Suprapubic skin (tissue), 4 donors: ENCODE measurements at places on chromosomes 7 and 10.

DNA sequence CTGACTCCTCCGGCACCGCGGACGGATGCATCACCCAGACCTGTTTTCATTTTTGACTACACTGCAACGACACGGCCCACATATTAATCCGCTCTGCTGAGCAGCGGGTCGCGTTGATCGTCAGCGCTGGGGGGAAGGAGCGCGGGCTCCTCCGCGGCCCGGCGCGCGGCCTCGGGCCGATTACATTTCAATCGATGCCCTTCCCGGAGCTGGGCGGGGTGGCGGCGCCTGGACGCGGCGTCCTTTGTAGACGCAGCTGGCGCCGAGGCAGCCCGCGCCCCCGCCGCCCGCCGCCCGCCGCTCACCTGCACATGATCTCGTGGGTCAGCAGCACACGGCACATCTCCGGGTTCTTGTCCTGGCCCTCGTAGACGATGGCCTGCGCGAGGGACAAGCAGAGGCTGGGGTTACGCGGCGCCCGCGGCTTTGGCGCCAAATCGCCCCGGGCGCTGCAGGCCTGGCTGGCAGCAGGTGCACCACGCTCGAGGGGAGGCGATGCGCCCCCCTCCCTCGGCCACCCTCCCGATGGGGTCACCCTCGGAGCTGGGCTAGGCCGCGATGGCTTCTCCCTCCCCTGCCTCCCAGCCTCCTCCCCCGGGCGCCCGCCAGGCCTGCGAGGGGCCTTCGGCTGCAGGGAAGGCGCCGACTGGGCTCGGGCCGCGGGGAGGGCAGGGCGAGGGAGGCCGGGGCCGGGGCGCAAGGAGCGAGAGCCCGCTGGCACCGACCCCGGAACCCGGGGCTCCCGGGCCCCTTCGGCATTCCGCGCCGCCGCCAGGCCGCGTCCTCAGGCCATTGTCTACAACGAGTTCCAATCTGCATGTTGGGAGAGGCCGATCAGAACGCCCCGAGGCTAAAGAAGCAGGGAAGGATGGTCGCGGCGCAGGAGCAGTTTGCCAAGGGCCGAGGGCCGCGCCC, 5.2 kb downstream of the EBF3 start:
- peak; percentile 72 for DNase-seq

DNA sequence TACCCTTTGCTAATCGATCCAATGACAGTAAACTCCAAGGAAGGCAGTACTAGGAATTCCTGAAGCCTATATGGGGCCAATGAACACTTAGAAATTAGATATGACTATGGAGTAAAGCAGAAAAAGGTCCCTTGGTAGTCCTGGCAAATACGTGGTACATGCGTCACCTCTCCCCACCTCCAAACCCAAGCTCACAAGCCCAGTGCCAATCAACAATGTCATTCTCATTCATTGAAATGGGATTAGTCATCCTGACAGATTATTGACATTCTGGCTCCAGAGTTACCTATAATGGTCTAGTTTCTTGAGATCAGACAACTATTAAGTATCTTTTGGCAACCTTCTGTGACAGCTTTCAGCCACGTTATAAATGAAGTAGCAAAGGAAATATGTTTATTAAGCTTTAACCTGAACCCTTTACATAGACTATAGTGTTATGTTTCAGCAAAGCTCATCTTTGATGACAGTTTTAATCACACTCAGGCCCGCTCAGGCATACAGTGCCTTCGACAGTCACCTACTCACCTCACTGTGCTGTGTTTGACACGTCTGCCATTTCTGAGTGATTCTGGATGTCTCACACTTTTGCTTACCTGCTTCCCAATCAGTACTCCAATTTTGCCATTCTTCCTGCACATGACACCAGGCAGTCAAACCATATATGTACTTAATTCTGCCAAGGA, 69.6 kb upstream of the ADO start:
- no peak for DNase-seq

DNA sequence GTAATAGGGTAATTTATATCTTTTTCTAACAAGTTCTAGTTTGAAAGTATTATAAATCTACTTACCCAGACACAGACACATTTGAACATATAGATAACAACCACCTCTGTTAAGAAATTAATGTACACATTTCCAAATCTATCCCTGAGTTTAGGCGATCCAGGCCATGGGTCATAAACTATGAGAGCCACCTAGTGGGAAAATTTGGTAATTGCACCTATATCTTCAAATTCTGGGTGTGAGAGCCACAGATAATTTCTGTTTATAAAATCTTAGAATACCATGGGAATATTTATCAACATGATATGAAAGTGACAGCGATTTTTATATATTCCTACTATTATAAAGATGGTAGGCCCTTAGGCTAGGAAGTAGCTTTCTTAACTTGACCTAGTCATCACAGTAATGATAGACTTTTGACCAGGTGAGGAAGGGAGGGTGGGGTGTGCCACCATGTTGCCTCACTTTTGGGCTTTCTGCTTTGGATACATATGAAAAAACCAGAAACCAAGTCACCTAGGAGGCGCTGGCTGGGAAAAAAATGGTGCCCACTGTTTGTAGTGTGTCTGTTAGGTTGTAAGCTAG, 8.0 kb upstream of the EPHA1 start:
- DNase-seq, result no peak

- DNase-seq, result no peak
These were observed 736.2 kb downstream of the PARD3 start for GRCh38 chr10:34078745-34079470.

DNA sequence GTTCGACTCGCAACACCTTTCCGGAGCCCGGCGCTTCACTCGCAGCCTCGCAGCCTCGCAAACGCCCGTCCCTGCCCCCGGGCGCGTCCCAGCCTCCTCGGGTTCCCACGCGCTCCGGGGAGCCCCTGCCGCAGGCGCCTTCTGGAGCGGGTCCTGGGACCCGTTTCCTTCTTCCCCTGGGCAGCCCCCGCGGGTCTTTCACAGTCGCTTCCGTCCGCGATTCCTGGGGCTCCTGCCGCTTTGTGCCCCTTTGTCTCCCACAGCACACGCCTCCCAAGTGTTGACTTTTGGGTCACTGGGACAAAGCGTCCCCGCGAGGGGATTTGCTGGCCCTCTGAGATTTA, 140.7 kb downstream of the DYNC2I1 start:
- peak; percentile 50 for DNase-seq

- DNase-seq, result no peak
These were observed 699.3 kb downstream of the INHBA start for GRCh38 chr7:41003611-41003940.

- DNase-seq, result no peak
These were observed at the start of gene TNRC18 for GRCh38 chr7:5423306-5423975. Gene TNRC18 (minus strand): TSS chr7:5423834. CDS start chr7:5421246, 2,588 bp downstream.
